Gastroesophageal sphincter (tissue), 4 donors: ENCODE measurements at places on chromosomes 12 and 14. TPM values are rescaled to one million over a fixed set of nuclear protein-coding genes. Genes with fewer than 3 reads are reported as not detected.

- no peak for ATAC-seq
Measured at GRCh38 chr12:38648813-38649212, 256.6 kb downstream of the CPNE8 start.

GRCh38 chr12:84348582-84348981 is 564.0 kb downstream of the SLC6A15 start:
- no peak for ATAC-seq

DNA sequence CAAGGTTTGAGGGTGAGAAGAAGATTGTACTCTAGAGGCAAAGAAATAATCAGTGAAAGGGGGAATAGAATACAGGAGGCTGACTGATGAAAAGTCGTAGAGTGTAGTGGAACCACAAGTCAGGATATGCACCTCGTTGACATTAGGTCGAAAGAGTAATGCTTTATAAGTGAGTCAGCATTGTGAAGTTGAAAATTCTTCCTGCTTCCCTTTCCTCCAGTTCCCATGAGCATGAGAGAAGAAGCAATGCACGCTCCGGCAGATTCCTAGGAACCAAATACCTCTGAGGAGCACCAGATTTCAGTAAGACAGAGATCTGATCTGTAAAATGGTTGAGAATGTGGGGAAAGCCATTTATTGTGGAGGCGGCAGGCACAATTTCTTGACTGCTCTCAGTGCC is 16.5 kb downstream of the CCER1 start:
- no peak for ATAC-seq

GRCh38 chr12:31588976-31589375 is 2.0 kb downstream of the DENND5B start:
- ATAC-seq: no peak

DNA sequence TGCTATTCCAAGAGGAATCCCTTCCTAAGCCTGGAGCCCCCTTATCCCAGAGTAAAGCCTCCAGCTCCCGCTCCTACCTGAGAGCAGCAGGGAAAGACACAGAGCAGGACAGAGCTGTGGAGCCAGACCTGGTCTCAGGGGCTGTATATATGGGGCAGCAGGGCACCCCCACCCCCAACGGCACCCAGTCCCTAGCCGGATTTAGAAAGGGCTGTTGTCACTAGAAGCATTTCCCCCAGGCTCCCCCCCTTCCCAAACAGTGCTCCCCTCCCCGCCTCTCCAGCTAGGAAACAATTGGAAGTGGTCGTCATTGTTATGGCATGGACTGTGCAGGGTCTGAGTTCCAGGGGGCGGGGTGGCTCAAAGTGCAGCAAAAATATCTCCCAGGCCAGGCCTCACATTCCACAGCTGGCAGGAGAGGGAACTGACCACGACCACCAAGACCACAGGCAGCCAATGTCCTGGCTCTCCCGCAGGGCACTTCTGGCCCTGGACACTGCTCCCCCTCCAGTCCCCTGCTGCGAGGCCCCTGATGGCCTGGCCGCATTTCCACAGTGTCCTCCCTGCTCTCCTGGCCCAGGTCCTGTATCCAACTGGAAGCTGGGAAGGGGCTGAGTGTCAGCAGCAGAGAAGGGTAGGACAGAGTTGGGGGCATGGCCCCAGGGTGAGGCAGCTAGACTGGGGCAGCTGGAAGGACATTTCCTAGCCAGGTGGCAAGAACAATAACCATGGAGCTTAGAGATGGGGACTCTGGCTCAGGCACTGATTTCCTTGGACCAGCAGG is at the start of gene MYH7:
Gene MYH7, minus strand, starts transcription at position 118 of the 784 bp plus-strand sequence. CDS start 1,928 bp downstream, outside the sequence.
- no peak for ATAC-seq

DNA sequence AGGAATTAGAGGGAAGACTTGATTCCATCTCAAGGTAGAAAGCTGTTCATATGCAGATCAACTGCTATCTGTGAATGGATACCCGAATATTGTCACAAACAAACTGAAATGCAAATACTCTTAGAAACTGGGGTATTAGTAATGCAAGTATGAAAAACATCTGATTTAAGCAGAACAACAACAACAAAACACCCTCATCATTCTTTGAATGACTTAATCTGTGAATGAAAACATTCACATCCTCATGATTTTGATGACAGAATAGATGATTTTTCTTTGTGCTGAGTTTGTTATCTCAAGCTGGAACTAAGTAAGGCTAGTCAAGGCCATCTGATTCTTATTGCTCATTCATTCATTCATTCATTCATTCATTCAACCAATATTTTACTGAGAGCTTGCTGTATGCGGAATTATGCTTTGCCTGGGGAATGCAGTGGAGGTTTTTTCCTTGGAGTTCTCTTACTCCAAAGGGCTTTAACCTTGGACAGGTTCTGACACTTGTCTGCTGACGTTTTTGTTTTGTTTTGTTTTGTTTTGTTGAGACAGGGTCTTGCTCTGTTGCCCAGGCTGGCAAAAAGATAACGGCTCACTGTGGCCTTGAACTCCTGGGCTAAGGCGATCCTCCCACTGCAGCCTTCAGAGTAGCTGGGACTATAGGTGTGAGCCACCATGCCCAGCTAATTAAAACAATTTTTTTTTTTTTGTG is 23.3 kb downstream of the OR10G3 start:
- ATAC-seq: no peak

DNA sequence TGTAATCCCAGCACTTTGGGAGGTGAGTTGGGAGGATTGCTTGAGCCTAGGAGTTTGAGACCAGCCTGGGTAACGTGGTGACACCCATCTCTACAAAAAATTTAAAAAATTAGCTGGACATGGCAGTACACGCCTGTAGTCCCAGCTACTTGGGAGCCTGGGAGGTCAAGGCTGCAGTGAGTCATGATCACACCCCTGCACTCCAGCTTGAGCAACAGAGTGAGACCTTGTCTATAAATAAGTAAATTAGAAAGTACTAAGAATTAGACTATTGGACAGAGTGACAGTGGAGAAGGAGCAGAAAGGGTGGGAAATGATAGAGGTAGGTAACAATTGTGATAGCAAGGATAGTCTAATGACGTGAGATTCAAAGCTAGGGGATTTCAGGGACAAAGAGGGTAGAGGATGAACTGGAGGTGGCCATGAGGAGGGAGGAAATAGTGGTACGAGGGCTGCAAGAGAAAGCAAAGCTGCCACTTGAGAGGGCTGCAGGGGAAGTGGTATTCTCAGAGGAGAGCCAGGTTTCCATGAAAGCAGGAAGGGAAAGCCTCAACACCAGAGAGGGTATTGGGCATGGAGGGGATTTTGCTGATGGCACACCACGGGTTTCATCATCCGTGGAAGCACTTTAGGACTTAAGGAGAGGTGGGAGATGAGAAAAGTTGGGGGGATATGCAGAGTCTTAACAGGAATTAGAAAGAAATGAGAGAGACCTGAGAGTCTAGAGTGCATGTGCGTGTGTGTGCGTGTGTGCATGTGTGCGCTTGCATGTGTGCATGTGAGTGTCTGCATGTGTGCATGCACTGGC is 85.6 kb downstream of the SYNE2 start:
- no peak for ATAC-seq

GRCh38 chr14:93061380-93062012 is 54.2 kb downstream of the ITPK1 start:
- no peak for ATAC-seq

DNA sequence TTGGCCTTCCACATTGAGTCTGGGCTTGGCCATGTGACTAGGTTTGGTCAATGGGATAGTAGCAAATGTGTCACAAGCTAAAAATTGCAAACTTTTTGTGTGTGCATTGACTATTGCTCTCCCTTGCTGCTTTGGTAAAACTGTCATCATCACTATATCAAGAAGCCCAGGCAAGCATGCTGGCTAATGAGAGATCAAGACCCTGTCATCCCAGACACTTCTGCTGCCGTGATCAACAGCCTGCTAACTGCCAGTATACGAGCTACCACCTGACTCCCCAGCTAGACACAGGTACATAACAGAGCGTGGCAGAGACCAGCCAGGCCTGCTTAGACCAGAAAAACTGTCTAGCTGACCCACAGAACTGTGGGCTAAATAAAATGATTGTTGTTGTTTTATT is 456.7 kb upstream of the DCN start:
- no peak for ATAC-seq

Gene RFLNA
- total RNA-seq: 1.2 TPM

Gene NINJ2
- total RNA-seq: 0.78 TPM

Gene NXPH4
- not detected for total RNA-seq

Gene NEK9
- 90.3 TPM for total RNA-seq
